ENCODE measurements at places on chromosomes 16 and 17.
A peak's percentile ranks its signal among the peaks of the same experiment; 100 is the strongest.

- DNase-seq = no peak
These were observed 20.8 kb downstream of the C16orf74 start for GRCh38 chr16:85730186-85730465.

GRCh38 chr16:50099957-50100648, 34.3 kb downstream of the HEATR3 start:
- DNase-seq = peak; percentile 3

DNA sequence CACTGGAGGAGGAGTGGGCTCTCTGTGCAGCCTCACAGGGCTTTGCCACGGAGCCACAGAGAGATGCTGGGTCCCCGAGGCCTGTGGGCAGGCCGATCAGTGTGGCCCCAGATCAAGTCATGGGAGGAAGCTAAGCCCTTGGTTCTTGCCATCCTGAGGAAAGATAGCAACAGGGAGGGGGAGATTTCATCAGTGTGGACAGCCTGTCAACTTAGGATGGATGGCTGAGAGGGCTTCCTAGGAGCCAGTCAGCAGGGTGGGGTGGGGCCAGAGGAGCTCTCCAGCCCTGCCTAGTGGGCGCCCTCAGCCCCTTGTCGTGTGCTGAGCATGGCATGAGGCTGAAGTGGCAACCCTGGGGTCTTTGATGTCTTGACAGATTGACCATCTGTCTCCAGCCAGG, 3.9 kb downstream of the NXPH3 start:
- no peak for DNase-seq

GRCh38 chr17:44995436-44996001, 27.4 kb upstream of the C1QL1 start:
- DNase-seq = no peak

GRCh38 chr16:50304467-50305440, 38.4 kb downstream of the ADCY7 start:
- no peak for DNase-seq

DNA sequence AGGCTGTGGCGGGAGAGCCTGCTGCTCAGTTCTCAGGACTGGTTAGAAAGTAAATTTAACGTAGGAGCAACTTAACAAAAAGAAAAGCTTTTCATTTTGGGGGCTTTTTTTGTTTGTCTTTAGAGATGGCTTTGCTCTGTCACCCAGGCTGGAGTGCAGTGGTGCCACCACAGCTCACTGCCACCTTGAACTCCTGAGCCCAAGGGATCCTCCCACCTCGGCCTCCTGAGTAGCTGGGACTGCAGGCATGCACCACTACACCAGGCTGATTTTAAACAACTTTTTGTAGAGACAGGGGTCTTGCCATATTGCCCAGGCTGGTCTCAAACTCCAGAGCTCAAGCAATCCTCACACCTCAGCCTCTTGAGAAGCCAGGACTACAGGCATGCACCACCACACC, 205.0 kb downstream of the RPTOR start:
- DNase-seq = no peak

DNA sequence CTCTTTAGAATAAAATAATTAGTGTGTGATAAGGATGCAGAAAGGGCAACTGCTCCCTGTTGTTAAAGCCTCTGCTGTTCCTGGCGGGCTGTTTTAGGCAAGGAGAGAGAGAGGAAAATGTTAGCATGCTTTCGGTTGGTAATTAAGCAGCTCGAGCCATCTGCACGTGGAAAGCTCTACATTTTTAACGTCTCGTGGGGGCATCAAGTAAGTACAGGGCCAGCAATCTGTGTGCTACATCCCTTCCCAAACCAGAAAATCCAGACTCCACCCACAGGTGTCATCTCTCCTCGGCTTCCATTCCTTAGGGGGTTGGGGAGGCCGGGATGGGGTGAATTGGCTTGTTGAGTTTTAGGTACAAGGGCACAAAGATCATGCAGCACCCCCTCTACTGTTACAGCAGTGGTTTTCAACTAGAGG, 62.4 kb upstream of the MARCHF10 start:
- DNase-seq = no peak

DNA sequence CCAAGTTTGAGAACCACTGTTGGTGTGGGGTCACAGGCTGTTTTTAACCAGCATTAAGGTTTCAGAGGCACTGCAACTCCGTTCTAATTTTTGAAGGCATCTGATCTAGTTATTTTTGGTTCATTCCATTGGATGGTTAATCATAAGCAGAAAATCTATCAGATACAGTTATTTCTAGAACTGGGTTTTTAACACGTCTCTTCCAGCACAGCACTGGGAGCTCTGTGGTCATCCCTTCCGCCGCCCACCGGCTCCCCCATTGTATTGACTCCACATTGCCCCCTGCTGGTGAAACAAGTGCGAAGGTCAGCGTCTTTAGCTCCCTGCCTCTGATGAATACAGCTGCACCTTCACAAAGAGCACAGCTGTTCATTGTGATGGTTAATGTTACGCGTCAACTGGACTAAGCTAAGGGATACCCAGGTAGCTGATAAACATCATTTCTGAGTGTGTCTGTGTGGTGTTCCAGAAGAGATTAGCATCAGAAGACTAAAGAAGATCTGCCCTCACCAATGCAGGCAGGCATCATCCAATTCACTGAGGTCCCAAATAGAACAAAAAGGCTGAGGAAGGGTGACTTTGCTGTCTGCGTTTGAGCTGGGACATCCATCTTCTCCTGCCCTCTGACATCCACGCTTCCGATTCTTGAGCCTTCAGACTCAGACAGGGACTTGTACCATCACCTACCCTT, 8.5 kb downstream of the CCL18 start:
- DNase-seq = no peak

DNA sequence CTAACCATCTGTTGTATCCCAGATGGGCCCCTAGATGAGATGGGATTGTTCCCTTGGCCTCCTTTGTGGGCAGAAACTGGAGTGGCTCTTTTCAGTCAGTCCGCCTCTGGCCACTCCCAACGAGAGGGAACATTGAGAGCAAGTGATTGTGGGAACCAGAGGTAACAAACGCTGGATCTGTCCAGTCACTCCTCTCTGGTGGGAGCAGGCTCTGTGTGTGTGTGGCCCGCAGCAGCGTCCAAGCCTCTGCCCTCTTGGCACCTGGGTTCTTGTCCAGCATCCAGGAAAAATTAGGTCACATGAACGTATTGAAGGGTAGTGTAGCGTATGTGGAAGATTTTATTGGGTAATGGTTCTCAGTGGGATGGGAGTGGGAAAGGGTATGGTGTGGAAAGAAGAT, 101.9 kb upstream of the COX10 start:
- DNase-seq = no peak

GRCh38 chr17:526425-526824, 173.8 kb upstream of the RPH3AL start:
- DNase-seq = no peak

DNA sequence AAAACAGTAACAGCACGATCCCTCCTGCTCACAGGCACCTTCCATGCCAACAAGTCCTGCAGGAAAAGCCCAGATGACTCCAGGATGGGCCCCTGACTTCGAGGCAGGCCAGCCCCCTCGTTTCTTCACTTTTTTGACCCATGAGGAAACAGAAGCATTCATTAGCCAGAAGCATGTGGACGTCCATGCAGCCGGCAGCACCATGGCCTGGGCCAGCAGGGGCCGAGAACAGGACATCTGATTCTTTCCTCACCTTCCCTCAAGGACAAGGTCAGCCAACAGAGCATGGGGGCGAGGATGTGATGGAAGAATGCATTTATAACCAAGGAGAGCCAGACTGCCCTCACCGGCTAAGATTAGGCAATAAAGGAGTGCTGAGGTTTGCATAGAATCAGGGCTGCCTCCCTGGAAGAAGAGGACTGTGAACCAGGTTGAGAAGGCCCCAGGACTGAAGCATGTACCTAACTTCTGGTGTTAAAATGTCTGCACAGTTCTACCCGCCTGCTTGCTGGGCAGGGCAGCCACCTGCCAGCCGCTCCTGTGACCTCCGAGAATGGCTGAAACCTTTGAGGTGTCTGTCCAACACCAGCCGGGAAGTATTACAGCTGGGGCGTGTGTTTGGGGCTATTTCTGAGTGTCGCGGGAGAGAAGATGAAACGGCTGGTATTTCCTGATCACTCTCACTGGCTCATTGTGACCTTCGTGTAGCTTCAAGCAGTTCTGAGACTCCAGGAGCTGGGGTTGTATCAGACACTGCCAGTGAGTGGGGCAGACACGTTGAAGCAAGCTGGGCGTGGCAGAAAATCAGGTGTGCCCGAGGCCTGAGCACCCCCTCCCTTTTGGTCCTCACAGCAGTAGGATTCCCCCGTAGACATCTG, 94.0 kb upstream of the TNRC6C start:
- DNase-seq = no peak

GRCh38 chr17:72069586-72070202, 51.1 kb upstream of the SOX9 start:
- no peak for DNase-seq

GRCh38 chr16:11056993-11057649, 112.8 kb downstream of the CLEC16A start:
- no peak for DNase-seq

GRCh38 chr17:64081802-64082799, 47.8 kb downstream of the ERN1 start:
- no peak for DNase-seq

DNA sequence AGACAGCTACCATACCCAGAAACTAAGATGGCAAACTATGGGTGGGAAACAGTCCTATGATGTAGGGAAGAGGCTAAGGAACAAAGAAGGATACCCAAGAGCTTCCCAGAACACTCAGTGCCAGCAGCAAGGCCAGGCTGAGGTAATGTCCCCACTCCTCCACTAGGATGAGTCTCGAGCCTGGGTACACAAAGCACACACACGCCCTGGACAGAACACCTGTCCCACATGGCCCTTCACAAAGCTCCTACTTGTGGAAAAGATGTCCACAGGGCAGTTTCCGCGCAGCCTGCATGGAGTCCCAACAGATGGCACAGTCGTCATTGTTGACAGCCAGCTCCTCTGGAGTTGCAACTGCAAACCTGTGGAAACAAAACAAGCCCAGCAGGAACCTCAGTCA, 23.9 kb downstream of the AMFR start:
- no peak for DNase-seq

- DNase-seq = no peak
These were observed 36.1 kb upstream of the FASN start for GRCh38 chr17:82134101-82134500.

DNA sequence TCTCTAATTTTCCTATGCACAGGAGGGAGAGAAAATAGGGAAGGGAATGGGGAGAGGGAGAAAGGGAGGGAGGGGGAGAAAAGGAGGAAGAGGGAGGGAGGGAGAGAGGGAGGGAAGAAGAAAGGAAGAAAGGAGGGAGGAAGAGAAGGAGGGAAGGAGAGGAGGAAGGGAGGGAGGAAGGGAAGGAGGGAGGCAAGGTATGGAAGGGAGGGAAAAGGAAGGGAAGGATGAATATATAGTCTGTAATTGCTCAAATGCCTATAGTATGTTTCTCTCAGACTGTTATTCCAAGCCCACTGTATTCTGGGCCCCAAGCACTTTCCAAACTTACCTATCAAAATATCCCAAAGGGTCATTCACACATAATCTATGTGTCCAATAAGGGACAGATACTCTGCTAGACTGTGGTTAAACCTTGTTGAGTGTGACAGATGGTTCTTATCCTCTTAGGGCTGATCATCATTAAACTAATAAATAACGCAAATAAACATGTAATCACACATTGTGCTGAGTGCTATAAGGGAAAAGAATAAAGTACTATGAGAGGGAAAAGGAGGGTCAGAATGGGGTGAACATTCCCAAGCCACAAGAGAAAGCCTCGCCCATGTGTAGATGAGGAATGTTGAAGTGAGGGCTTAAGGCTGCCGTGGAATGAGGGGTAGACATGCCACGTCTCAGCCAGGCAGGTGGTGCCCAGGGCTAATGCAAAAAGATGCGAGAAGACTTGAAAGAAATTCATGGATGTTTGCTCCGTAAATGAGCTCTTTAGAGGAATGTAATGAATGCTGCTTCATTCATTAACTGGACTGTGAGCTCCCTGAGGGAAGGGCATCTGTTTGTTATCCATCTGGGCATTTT, 30.6 kb downstream of the ASIC2 start:
- DNase-seq = no peak

DNA sequence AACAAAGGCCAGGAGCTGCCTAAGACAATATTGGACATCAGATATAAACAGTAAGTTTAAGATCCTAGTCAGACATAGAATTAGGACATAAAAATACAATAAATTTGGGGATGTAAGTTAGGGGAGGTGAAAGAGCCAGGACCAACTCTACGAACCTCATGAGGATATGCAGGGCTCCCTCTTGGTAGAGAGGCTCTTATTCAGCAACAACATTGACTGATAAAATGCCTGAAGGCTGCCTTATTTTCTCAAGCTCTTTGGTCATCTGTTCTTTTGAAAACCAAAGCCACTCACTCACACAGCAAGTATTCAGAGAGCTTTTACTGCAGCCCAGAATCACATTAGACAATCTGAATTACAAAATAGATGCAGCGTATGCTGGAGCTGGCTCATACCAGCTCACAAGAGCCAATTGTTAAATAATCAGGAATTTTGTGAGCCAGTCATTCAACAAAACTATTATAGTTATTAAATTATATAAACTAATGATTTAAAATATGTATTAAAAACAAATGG, 108.6 kb upstream of the CLEC3A start:
- DNase-seq = no peak

DNA sequence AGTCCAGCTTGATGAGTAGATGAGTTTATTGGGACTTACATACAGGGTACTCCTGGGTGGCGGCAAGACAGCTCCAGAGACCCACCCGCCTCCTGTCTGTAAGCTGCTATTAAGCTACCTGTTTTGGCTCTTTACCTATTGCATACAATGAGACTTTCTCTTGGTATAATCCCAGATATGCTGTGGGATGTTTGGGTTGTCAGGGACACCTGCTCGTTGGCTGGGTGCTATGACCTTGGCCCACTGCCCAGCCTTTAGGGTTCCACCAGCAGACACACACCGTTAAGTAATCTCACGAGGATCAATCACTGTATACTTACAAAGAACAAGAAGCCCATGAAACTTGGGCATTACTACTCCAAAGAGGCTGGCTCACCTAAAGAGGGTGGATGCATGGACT, 116.4 kb downstream of the NPIPB5 start:
- DNase-seq = no peak

- no peak for DNase-seq
These were observed 75.4 kb downstream of the DNAH3 start for GRCh38 chr16:21075252-21075651.

GRCh38 chr17:42227849-42228700, 33.8 kb upstream of the GHDC start:
- no peak for DNase-seq

DNA sequence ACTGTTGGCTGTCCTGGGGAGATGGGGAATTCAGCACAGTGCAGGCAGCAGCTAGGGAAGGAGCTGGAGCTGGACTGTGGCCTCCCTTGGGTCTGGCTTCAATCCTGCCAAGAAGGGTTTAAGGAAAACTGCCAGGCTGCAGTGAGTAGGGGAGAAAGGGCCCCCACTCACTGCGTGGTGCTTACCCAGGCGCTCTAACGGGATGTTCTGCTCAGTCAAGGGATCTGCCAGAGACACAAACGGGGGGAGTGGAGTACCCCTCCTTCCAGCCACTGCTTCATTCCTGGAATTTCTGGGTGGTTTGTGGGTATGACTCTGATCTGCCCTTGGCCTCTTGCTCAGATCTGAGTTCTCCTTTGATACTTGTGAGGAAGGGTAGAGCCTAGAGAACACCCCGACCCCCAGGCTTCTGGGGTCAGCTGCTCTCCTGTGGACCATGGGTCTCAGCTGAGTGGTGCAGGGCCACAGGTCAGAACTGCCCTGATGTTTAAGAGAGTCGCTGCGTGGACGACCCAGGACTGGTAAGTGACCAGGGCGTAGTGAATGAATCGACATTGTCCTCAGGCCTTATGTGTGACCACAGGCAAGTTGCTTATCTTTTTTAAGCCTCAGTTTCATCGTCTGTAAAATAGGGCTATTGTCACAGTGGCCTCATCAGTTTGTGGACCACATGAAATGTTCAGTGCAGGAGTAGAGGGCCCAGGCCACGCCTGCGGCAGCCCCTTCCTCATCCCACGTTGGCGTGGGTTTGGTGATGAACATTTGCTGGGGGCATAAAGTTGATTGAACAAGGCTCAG, 9.6 kb downstream of the CRISPLD2 start:
- no peak for DNase-seq

All from NCI-H1048 (cell line).